ENCODE measurements at places on chromosomes 2 and 18.

DNA sequence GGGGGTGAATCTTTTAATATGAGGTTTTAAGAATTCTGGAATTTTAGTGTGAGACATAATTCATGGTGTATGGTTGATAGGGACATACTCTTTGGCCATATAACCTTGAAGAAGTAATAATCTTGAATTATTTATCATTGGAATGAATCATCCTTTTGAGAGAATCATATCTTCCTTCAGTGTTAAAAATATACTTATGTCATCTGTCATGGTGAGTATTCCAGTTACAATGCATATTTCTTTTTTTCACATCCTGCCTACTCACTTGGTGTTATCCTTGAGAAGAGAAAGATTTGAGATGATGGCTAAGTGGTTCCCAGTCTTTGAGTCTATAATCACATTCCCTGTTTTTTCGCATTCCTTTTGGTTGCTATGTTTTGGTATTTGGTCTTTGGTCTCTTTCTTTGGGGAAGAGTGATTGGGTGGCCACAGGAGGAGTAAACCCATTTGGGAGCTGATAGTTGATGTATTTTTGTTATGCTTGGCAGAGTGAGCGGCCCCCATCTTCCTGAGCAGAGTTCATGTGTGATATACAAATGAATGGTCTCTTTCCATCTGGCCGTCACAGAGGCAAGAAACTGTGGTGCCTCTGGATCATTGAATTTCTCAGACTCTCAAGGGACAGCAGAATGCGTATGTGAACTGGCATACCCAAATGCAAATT, 21.6 kb downstream of the ASAP2 start:
- no peak for DNase-seq

GRCh38 chr18:9714266-9715087, 6.4 kb downstream of the RAB31 start:
- DNase-seq = no peak

DNA sequence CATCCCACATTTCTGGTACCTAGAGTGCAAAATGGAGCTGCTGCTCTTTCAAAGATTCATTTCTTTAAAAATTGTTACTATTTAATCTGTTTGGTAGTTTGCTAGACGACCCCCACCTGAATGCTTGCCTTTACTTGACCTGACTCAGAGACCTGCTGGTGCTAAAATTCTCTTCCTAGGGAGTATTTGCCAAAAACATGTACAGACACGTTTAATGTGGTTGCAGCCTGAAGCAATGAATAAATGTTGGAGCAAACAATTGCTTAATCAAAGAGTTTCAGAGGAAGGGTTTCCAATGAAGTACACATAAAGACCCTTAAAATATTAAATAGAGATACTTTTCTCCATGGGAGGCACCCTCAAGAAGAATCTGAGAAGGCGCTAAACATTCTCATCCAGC, 734.4 kb downstream of the CBLN2 start:
- DNase-seq = no peak

GRCh38 chr2:96574364-96574763, 37.8 kb downstream of the ARID5A start:
- no peak for DNase-seq

- no peak for DNase-seq
Observed at GRCh38 chr2:231708773-231709635, 679 bp downstream of the PTMA start.

DNA sequence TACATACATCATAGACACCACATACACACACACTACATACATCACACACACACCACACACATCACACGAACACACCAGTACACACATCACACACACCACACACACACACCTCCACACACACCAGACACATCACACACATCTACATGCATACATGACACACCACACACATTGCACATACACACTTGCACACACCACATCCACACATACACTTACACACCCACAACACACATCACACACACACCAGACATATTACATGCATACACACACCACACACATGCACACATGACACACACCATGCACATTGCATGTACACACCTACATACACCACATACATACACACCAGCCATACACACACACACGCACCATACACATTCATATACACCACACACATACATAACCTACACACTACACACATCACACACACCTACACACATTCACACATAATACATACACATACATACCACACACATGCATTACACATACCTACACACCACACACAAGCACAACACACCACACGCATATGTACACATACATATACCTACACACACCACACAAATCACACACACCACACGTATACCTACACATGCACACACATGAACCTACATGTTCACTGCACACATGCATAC, 156.5 kb downstream of the NDUFA10 start:
- DNase-seq = no peak

DNA sequence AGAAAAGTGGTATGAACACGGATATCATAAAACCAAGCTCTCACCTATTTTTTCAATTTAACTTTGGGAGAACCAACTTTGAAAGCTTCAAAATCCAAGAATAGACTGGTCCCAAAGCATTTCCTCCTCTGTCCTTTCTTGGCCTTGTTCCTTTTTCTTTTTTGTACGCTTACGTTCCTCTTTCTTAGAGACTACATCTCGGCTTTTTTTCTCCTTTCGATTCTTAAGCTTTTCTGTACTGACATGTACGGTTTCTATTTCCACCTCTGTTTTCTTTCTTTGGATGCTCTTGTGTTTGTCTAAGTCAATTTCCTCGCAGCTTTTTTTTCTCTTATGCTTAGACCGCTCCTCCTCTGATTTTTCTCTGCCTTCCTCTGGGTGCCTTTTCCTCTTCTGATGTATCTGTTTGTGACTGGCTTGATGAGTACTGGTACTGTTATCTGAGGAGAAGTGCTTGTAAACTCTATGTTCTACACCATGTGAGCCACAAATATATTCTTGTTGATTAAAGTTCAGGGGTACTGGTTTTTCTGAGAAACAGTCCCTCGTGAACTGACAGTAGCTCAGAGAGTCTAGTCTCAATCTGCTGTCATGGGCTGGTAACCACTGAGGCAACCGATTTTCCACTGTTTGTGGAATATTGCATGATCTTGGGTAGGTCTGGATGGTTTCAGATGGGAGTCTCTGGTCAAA, 11.5 kb upstream of the RNU2-63P start:
- DNase-seq = no peak
